Left lung (tissue), 14 donors: ENCODE measurements at places on chromosomes 1 and 21. TPM values are rescaled to one million over a fixed set of nuclear protein-coding genes. Genes with fewer than 3 reads are reported as not detected.

DNA sequence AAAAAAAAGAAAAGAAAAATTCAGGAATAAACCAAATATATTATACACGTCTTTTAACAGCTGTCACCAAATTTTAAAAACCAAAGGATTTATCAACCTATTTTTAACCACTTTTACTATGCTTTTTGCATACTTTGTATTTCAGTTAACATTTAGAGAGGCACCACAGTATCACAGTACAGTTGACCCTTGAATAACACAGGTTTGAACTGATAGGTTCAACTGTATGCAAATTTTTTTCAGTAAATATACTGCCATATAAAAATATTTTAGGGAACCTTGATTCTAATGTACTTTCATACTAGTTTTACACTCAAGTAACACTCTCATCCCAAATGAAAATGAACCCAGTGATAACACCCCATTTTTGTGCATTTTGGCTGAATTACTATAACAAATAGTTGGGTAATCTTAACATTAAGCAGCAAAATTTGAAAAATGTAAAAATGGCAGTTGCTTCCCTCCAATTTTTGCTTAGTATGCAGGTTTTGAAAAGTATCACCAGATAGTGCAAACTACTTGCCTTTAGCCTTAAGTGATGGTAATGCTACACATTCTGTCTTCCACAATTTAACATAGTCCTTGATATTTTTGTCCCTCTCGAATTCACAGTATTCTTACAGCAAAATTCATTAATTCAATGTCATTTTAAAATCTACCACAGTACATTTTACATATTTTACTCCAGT is 10.8 kb upstream of the ADCY10 start:
- no peaks in the 10 kb centered on the region for H3K4me1 ChIP-seq
- H3K4me3 ChIP-seq: no peak overlapping the region

DNA sequence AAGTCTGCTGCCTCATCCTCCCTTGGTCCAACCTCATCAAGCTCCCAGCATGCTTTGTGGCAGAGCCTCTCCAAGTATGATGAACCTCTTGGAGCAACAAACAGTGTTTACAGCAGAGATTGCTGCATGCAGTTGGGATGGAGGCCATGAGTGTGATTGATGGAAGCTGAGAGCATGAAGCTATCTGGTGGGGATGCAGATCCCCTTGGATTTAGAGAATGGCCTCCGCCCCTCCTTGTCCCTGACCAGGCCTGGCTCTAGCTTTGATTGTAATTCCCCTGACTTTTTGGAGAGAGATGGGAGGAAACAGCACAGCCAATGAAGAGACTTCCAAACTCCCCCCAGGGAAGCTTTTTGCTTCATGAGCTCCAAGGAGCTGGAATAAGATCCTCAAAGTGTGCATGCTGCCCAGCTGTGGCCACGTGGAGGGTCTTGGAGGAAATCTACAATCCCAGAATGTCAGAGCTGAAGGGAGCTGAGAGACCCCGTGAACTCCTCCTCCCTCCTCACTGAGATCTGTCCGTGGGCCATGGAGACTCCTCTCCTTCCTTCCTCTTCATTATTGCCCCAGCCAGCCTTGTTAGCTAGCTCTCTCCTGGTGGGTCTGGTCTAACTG is 165.3 kb upstream of the USP24 start:
- H3K27ac ChIP-seq: no peak overlapping the region
- DNase-seq: no peak
- H3K4me3 ChIP-seq: no peak overlapping the region
- H3K4me1 ChIP-seq: no peaks in the 10 kb centered on the region
- no peaks in the 10 kb centered on the region for H3K36me3 ChIP-seq

DNA sequence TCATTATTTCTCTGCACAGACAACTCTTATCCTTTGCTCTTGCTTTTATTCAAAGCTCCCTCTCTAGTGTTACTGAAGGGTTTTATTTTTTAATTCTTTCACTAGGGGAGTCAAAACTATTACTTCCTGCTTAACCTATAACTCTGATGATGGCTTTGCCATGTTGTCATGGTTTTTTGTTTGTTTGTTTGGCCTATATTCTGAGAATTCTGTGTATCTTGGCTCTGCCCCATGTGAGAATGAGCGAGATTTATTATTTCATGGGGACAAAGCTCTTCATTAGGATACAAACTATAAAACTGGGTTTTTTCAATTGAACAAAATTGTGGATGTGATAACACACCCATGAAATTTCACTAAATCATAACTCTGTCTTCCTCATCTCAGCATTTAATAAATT is 190.5 kb upstream of the C1orf105 start:
- H3K27me3 ChIP-seq: no peaks in the 10 kb centered on the region
- no peaks in the 10 kb centered on the region for H3K36me3 ChIP-seq
- no peak overlapping the region for H3K4me3 ChIP-seq
- no peak overlapping the region for H3K27ac ChIP-seq

DNA sequence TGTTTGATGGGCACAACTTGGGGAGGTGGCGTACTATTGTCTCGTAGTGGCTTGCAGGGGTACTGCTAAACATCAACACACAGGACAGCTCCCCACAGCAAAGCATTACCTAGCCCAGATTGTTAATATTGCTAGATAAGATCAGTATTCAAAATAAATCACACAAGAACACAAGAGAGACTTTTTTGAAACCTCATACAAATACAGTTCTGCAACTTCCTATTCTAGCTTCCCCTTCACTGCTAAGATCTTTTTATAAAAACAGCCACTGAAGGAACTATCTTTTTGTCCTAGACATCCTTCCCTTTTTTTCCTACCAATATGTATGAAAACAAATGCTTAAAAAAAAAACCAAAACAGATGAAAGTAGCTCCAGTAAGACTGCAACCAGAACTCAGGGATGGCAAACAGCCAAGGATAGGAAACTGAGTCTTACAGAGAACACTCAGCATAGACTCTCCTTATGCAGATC is 137.8 kb upstream of the KRTAP19-8 start:
- H3K27ac ChIP-seq: no peak overlapping the region
- H3K27me3 ChIP-seq: no peaks in the 10 kb centered on the region
- no peaks in the 10 kb centered on the region for H3K36me3 ChIP-seq

- DNase-seq: no peak
- H3K36me3 ChIP-seq: no peaks in the 10 kb centered on the region
- no peaks in the 10 kb centered on the region for H3K4me1 ChIP-seq
- H3K27me3 ChIP-seq: no peaks in the 10 kb centered on the region
- H3K4me3 ChIP-seq: no peak overlapping the region
These were observed 14.1 kb upstream of the IL10 start for GRCh38 chr1:206786212-206786886.

DNA sequence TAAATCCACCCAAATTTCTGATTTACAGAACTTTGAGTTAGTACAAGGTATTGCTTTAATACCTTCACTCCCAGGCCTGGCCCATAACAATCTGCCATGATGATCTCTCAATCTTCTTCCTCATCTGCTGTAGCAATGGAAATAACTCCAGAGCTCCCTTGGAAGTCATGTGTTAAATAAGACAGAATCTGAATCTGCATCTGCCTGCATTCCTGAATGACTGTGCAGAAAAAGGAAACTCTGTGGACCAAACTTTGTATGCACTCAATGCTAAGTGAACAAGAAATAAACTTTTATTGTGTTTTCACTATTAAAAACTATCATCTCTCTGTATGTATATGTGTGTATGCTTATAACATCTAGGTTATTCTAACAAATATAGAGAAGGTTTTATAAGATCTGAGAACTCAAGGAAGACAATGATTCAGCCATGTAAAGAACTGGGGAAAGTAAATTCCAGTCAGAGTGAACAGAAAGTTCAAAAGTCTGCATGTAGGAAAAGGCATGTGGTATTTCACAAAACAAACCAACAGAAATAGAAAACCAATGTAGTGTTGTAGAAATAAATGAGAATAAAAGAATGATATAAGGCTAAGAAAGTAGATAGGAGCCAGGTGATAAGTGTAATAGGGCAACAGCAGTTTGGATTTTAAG is 390.2 kb downstream of the USH2A start:
- no peak for DNase-seq
- no peak overlapping the region for H3K4me3 ChIP-seq
- H3K27me3 ChIP-seq: no peaks in the 10 kb centered on the region
- no peaks in the 10 kb centered on the region for H3K4me1 ChIP-seq
- H3K27ac ChIP-seq: no peak overlapping the region

- H3K36me3 ChIP-seq: no peaks in the 10 kb centered on the region
- H3K27me3 ChIP-seq: no peaks in the 10 kb centered on the region
- H3K4me3 ChIP-seq: no peak overlapping the region
- H3K4me1 ChIP-seq: peaks cover 10% of the 10 kb centered on the region
- H3K27ac ChIP-seq: no peak overlapping the region
These were observed 18.2 kb downstream of the SLC27A3 start for GRCh38 chr1:153793261-153793972.

DNA sequence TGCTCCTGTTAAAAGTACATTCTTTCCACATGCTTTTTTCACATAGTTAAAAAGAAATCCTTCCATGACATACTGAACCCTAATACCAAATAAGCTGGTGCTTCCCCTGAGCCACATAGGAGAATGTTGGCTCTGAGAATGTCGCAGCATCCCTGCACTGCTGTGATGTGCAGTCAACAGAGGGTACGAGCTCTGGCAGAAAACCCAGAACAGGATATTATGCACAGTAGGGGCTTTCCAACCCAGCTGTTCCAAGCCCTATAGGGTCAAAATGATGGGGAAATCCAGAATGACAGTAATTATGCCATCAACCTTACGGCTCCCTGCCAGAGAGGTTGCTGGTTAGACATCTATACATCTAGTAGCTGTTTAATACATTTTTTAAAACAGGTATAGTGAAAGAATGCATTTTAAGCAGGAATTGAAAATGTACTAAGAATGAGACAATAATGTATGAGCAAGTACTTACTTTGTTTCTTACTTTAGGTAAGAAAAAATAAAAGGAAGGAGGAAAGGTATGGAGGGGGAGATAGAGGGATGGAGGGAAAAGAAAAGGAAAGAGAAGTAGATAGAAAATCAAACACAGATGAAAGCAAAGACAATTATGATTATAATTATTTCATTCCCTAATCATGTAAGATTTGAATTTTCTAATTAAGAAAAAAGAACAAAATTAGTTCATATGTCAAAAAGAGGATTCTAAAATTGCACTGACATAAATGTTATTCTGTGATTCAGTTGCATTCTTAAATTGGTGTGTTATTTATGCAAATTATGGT is 126.0 kb downstream of the NR5A2 start:
- no peak overlapping the region for H3K27ac ChIP-seq
- H3K4me3 ChIP-seq: no peak overlapping the region

- no peak for DNase-seq
- H3K27me3 ChIP-seq: peaks cover under 1% of the 10 kb centered on the region
- H3K27ac ChIP-seq: no peak overlapping the region
- H3K4me3 ChIP-seq: no peak overlapping the region
- no peaks in the 10 kb centered on the region for H3K36me3 ChIP-seq
These were observed 3.9 kb upstream of the LEFTY2 start for GRCh38 chr1:225944951-225945350.

GRCh38 chr1:231924180-231924579 is 297.6 kb downstream of the DISC1 start:
- H3K4me3 ChIP-seq: no peak overlapping the region
- no peaks in the 10 kb centered on the region for H3K36me3 ChIP-seq
- DNase-seq: no peak
- no peaks in the 10 kb centered on the region for H3K27me3 ChIP-seq
- H3K27ac ChIP-seq: no peak overlapping the region

DNA sequence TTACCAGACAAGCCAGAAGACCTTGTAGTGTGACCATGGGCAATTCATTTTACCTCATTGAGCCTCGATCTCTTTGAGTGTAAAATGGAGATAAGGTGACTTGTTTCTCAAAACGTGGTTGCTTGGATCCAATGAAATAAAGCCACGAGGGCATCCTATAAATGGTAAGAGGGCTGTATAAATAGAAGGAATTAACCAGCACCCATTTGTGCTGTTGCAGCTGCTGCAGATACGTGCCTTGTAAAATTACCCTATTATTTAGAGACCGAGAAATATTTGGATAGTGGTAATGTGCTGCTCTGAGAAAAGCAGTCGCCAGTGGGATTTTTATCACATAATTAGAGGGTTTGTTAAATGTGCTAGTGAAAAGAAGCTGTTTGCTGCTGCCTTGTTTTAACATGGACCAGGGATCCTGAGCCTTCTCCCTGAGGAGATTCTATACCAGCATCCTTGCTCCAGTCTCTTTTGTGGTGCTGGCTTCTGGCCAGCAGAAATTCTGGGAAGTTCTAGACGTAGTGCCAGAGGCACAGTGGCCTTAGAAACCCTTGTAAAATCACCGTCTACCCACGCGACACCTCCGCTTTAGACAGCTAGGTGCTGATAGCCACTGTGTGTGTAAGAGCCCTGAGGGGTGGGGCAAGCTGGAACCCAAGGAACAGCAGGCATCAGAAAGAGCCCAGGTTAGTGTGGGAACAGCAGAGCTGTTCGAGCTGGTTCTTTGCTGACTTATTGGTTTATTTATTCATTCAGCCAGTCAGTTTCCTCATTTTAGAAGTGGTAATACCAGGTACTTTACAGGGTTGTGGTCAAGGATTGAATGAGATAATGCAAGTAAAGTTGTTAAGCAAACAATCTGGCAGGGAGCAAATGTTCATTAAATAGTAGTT is 137.5 kb downstream of the NOS1AP start:
- H3K36me3 ChIP-seq: no peaks in the 10 kb centered on the region
- H3K27ac ChIP-seq: peak overlapping the region; percentile 52
- peaks cover 9% of the 10 kb centered on the region for H3K4me1 ChIP-seq
- no peak overlapping the region for H3K4me3 ChIP-seq
- H3K27me3 ChIP-seq: no peaks in the 10 kb centered on the region

- H3K4me1 ChIP-seq: no peaks in the 10 kb centered on the region
- H3K27ac ChIP-seq: peak overlapping the region; percentile 48
- no peak for DNase-seq
- H3K4me3 ChIP-seq: no peak overlapping the region
- no peaks in the 10 kb centered on the region for H3K27me3 ChIP-seq
These were observed 12.4 kb downstream of the IBA57 start for GRCh38 chr1:228177721-228178710.

RAB42 gene
- polyA plus RNA-seq: 8.6 TPM

L1TD1 gene
- 6.6 TPM for polyA plus RNA-seq

CFHR5 gene
- not detected for polyA plus RNA-seq

ATXN7L2 gene
- 11.7 TPM for polyA plus RNA-seq

KCND3 gene
- polyA plus RNA-seq: 0.52 TPM
